ENCODE measurements at places on chromosomes 1 and 21.

GRCh38 chr1:203150511-203151297, 23.2 kb downstream of the ADORA1 start:
- DNase-seq: no peak

DNA sequence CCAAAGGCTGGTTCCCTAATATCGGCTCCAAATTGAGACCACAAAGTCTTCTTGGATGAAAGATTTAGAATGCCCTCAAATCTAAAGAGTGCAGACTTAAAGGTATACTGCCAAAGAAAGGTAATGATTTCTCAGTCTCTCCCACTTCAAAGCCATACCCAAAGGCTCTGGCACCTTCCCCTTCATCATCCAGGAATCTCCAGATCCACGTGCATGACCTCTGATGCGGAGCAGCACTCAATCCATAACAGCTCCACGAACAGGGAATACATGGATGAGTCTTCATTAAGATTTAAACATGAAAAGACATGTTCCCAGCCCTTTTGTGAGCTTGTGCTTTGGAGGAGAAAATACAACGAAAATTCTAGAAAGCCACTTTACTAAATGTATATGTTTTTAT, 453.9 kb downstream of the DSCAM start:
- DNase-seq: no peak

DNA sequence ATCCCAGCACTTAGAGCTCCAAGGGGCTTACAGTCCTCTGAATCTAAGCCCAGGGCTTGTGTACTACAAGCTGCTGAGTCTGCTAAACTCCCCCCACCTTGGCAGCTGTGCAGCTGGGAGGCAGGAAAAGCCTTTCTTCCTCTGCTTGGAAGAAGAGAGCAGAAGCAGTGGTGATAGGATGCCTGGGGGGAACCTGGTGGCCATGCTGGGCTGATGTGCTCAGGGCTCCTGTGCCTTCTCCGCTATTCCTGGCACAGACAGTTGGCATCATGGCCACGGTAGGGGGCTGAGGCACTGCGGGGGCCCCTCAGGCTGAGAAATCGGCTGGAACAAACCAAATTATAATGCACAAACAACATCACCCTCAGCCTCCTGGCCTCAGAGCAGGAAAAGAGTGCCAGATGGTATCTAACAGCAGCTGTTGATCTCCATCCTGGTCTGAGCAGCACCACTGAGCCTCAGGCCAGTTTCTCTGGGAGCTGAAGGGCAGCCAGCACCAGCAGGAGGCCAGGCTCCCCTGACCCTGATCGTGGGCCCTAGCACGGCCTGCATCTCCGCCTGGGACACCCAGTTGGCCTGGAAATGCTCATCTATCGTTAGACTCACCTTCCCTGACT, 35.8 kb downstream of the ECE1 start:
- no peak for DNase-seq

GRCh38 chr1:190908246-190908645, 430.6 kb upstream of the BRINP3 start:
- DNase-seq: no peak

- no peak for DNase-seq
Observed at GRCh38 chr1:215192306-215192705, 109.8 kb downstream of the KCNK2 start.

DNA sequence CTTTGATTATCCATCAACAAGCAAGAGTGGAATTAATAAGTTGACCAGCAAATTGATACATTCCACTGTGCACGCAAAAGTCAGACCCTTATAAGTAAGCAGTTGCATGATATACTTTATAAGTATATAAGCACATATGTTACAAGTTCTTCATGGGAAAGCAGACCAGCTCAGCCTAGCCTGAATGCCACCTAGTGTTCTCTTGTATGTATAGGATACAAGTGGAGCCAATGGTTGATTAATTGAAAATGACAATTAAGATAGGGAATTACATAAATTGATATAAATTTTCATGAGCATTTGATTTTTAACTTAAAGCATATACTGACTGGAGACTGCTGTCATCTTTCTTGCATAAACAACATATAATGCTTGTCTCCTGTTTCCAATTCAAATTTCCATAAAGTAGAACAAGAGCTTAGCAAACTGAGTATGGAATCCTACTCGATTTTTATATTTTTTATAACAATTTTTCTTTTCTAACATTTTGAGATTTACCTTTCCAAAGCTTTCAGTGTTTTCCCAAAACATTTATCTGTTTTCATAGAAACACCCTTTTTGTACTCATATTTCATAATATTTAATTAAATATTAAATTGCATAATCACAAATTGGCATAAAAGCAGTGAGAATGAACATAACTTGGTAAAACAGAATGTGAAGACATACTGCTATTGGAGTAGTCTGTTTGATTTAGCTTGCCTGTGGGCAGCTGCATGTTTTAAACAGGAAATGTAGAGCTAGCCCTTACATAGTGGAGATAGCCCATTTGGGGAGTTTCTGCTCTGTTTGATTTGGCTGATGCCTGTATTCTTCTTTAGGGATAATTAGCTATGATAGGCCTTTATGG, 62.8 kb downstream of the MAGI3 start:
- DNase-seq: peak; percentile 16

DNA sequence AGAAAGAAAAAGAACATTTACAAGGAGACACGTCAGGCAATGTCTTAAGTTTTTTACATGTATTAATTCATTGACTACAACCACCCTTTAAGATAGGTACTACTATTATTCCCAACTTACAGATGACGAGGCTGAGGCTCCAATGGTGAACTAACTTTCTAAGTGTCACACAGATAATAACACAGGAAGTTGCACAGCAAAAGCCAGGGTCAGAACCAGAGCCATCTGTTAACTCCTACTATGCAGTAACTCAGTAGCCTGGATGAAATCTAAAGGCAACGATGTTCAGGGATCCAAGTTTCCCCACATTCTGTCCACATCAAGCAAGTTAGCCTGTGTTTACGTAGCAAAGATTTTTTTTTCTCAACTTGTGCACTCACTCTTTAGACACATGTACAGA, 371.7 kb downstream of the PTPRC start:
- no peak for DNase-seq

DNA sequence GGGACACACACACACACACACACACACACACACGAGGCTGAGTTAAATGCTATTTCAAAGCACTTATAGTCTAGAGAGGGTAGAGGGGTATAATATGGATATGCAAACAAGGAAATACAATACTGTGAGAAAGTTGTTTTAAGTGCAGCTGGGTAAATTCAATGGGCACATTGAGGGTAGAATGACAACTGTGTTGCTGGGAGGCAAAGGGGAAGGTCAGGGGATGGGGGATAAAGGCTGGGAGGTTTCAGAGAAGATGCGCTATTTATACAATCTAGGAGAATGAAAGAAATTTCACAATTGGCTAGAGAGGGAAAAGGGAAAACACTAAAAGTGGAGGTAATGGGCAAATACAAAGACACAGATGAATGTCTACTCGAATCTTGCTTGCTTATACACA, 19.4 kb downstream of the EXTL2 start:
- DNase-seq: no peak

DNA sequence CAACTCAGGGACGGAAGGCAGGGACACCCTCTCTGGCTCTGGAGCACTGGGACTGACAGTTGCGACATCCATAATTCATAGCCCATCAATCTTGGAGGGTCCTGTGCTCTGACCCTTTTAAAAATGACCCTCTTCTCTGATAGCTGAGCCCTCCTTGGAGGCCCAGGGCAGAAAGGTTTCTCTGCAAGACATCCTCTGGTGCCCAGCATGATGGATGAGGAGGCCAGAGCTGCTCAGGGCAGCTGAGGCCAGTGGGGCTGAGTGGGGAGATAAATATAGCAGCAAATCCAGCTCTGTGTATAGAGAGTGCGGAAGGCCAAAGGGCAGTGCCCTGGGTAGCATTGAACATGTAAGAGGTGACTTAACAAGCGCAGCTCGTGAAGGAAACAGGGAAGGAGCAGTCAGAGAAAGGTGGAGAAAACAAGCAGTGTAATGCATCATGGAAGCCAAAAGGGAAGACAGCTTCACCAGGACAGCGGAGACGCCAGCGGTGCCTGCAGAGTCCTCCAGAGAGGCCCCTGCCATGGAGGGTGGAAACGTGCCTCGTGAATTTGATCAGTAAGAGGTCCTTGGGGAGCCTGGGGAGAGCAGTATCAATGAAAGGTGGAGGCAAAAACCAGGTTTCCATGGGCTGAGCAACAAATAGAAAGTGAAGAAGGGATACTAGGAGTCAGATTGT, 50.4 kb upstream of the FMOD start:
- DNase-seq: no peak

- no peak for DNase-seq
Observed at GRCh38 chr1:183277821-183278738, 92.0 kb downstream of the LAMC2 start.

GRCh38 chr1:5938101-5938646, 54.1 kb downstream of the NPHP4 start:
- no peak for DNase-seq

GRCh38 chr1:183726825-183727224, 73.7 kb upstream of the APOBEC4 start:
- no peak for DNase-seq

GRCh38 chr1:18256282-18257235, 149.0 kb downstream of the IGSF21 start:
- DNase-seq: peak; percentile 87

DNA sequence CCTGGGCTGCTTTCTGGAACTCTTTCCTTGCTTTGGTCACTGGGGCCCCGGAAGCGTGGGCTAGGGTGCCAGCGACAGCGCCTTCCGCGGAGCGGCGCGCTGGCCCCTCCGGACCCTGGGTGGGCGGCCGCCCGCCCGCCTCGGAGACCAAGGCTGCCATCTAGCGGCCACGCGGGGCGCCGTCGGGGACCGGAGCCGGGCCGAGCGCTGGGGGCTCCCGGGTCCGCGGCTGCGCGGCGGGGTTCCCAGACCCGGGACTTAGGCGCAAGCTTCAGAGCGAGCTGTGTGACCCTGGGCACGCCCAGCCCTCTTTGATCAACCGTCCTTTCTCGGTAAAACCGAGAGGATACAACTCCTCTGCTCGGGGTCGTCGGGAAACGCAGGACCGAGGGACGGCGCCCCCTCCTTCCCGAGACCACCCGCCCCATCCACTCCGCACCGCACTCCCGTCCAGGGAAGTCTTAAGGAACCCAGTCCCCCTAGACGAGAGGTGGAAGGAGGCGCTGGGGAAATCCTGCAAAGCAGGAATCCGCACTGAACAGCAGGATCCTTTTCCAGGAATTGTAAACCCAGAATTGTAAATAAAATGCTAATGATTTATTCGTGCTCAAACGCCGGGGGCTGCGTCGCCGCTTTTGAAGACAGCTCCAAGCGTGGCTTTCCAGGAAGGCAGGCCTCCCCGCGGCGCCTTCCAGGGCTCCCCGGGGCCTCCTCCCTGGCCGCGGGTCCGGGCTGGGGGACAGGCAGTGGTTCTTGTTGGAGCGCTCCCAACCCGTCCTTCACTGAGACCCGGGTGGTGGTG, 41.2 kb downstream of the RRAGC start:
- DNase-seq: peak; percentile 97

DNA sequence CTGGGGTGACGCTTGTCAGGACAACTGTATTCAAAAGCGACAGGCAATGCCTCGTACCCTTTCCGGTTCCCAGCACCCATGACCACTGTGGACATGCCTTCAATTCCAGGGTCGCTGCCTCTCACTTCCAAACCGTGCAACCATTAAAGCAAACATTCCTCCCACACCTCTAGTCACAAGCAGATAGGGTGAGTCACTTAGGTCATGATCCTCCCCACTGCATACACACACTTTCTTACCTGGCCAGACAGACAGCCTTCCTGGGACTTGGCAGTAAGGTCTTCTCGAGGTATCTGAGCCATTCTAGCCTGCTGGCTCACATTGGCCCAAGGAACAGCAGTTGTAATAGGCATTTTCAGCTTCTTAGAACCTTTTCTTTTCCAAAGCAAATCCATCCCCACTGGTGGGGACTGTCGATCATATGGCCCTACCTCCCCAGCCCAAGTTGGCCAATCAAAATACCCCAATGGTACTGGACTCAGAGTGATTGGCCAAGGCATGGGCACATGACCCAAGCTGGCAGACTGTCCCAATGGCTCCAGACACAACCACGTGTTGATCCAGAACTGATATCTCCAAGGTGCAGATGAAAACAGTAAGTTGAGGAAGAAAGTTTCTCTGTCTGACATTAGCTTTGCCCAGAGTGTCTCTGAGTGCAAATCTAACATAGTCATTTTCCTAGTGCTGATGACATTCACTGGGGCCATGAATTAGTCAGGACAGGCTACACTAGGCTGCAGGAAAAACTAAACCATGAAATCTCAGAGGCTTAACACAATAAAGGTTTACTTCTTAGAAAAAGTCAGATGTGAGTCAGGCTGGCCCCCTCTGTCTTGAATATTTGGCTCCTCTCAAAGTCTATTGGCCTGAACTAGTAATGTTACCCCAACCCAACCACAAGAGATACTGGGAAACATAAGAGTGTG, 113.8 kb downstream of the RRAGC start:
- no peak for DNase-seq

DNA sequence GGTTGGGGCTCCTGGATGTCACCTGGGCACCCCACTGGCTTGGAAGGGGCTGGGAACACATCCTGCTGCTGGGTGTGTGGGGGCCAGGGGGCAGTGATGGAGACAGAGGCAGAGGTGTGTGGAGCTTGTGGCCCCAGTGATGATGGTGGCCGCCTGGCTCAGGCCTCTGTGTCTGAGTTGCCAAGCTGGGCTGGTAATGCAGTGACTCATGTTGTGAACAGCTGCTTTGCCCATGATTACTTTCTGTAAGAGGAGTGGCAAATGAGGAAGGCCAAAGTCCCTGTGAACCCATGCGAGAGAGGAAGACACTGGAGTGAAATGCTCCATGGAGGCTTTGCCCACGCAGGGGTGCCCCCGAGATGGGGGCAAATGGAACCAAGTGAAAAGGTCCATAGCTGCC, 86.8 kb downstream of the KCNJ6 start:
- no peak for DNase-seq

DNA sequence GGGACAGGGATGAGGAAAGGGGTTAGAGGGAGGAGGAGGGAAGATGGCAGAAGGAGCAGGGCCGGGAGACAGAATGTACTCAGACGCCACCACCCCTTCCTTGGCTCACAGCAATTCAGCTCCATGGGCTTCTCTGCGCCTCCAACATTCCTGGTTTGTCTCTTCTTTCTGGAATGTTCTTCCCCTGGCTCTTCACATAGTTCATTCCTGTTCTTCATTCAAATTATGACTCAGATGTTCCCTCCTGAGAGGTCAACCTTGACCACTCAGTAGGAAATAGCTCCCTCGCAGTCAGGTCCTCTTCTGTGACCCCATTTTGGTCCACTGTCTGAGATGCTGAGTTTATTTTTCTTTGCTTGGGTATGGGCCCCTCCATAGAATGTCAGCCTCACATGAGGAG, 203.2 kb downstream of the C1orf94 start:
- DNase-seq: no peak

GRCh38 chr1:8342325-8342724, 24.4 kb downstream of the SLC45A1 start:
- DNase-seq: no peak

All from H7 (cell line).